CD4-positive, alpha-beta T cell (primary cell): ENCODE measurements at places on chromosomes 1 and 21.
A peak's percentile ranks its signal among the peaks of the same experiment; 100 is the strongest.

DNA sequence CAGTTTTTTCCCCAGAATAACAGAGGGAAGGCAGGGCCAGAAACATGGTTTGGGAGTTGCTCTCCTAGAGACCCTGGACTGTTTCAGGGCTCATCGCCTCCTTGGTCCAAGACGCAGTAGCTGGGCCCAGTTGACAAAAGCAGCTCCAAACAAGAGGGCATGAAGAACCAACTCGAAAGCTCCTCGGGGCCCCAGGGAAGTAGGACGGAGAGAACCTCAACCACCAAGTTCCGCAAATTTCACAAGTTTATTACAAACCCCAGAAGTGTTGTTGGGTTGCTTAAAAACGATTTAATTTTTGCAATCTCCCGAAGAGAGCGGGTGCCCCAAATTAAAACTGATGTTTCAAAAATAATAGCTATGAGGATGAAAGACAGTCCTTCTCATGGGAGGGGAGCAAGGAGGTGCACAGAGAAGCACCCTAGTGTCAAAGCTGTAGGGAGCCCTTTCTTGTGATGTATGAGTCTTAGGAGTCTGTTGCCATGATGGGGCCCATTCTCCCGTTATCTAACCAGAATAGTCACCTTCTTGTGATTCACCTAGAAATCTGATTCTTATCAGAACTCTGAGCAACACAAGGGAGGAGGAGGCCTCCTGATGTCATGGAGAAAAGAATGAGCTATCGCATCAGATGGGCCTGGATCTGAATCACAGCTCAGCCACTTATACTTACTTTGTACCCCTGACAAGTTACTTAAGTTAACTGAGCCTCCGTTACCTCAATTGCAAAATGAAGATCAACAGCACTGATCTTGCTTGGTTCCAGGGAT, 165.7 kb upstream of the IRF2BP2 start:
- no peak for DNase-seq

DNA sequence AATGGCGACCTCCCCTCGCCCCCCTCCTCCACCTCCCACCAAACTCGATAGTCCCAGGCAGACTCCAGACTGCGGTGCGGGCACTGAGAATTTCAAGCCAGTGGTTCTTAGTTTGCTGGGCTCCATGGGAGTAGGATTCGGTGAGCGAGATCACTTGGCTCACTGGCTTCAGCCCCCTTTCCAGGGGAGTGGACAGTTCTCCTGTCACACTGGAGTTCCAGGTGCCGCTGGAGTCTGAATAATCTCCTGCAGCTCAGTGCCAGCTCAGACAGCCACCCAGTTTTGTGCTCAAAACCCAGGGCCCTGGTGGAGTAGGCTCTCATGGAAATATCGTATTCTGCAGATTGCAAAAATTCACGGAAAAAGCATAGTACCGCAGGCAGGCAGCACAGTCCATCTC, 7.6 kb downstream of the OR2M7 start:
- no peak for DNase-seq

DNA sequence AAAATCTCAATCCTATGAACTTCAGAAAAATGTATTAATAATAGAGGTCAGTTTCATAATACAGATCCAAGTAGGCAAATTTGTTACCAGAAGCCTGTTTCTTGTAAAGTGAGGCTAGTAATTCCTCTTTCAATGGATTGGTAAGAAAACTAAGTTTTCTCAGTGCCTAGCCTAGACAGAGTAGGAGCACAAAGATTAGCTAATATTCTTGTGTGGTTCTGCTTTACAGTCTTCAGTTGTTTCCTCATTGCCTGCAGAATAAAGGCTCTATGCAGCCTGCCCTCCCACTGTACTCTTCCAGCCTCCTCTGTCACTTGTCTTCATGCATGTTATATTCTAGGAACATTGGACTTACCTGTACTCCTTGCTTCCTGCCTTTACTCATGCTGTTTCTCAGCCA, 2.4 kb upstream of the PPP1R15B start:
- no peak for DNase-seq

- no peak for DNase-seq
Observed at GRCh38 chr1:17924578-17924977, 169.4 kb downstream of the ACTL8 start.

- DNase-seq: no peak
Observed at GRCh38 chr1:41476807-41477361, 7.6 kb downstream of the EDN2 start.

DNA sequence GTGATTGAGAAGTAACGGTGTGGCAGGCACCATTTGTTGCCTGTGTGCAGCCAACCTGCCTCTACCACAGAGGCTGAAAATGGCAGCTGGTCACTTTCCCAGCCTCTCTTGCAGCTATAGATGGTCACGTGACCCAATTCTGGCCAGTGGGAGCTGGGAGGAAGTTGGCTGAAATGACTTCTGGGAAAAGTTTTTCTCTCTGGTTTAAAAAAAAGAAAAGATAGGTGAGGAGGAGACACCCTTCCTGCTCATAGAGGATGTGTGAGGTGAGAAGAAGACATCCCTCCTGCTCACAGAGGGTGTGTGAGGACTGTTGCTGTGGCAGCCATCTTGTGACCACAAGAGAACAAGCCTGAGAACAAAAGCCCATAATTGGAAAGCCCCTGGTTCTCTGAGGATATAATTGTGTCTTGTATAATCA, 122.8 kb downstream of the SYF2 start:
- DNase-seq: peak; percentile 80

GRCh38 chr1:163307479-163308171, 14.1 kb upstream of the NUF2 start:
- no peak for DNase-seq

GRCh38 chr1:94678202-94678848, 136.8 kb upstream of the F3 start:
- no peak for DNase-seq

DNA sequence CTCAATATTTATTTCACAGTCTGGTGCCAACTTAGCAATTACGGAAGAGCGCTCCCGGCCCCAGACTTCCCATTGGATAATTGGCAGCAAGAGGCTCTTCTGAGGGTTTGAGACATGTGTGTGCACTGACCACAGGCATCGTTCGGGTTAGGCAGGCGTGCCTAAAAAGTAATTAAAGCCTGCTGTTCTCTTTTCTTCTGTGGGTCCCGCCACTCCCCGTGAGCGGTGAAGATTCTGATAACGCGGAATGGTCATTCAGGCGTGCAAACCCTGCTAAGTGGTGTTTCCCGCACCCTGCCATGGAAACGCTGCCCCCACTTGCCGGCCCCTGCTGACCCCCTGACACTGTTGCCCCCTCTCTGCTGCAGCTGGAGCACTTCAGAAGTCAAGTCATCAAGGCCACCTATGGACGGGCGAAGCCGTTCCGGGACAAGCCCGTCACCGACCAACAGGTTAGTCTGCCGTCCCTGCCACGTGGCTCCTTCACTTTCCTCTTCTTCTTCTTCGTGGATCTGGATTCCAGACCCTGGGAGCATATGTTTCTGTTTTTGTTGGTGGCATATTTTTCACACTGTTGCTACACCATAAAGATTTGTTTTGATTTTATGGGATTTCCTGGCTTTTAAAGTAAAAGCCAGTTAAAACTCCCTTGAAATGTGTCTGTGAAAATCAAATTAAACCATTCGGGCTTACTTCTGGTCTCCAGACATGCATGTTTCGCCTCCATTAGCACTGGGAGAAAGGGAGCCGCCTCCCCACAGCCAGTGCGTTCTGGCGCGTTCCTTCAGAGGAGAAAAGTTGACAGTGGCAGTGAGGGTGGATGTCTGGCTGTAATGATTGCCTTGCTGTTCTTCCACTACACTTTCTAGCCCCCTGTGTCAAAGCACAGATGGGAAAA, 79.9 kb downstream of the FHAD1 start:
- no peak for DNase-seq

- no peak for DNase-seq
Observed at GRCh38 chr1:8201331-8201861, 116.5 kb upstream of the SLC45A1 start.

- no peak for DNase-seq
Observed at GRCh38 chr1:113941245-113941559, 12.1 kb downstream of the HIPK1 start.

- DNase-seq: no peak
Observed at GRCh38 chr1:147388969-147389368, 146.5 kb downstream of the CHD1L start.

GRCh38 chr1:220906561-220907334, 27.5 kb downstream of the HLX start:
- no peak for DNase-seq
